ENCODE measurements at places on chromosomes 1 and 21. TPM values are rescaled to one million over a fixed set of nuclear protein-coding genes. Genes with fewer than 3 reads are reported as not detected.

FAM72B gene
- 9.6 TPM for total RNA-seq

TNNT2 gene
- total RNA-seq, result not detected

LRRIQ3 gene
- total RNA-seq, result 1.7 TPM

DNA sequence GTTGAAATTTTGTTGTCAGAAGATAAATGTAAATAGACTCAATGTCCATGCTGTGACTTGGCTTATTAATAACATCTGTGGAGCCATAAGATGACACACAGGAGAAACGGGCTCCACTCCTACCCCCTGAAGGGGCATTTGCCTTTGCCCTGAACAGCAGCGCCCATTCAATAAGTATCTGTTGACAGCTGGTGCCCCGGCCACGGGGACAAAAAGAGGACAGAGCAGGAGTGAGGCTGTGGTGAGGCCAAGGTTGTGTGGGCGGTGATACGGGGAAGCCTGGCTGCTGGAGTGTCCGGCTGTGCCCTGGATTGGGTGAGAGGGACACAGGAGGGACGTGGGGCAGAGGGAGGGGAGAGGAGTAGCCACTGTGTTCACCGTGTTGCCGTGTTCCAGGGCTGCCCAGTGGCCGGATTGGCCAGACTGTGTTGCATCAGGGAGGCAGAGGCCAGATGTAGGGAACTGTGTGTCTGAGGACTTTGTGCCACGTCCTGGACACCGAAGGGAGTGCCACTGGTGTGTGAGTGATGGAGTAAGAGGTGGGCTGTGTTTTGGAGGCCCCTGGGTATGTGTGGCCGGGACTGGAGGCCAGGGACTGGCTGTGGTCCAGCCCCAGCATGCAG lies 15.1 kb downstream of the PRMT2 start:
- no peak overlapping the region for H3K27ac ChIP-seq
- no peak overlapping the region for H3K4me3 ChIP-seq
- H3K36me3 ChIP-seq, result peaks cover 95% of the 10 kb centered on the region
- no peaks in the 10 kb centered on the region for H3K27me3 ChIP-seq
- DNase-seq, result no peak

DNA sequence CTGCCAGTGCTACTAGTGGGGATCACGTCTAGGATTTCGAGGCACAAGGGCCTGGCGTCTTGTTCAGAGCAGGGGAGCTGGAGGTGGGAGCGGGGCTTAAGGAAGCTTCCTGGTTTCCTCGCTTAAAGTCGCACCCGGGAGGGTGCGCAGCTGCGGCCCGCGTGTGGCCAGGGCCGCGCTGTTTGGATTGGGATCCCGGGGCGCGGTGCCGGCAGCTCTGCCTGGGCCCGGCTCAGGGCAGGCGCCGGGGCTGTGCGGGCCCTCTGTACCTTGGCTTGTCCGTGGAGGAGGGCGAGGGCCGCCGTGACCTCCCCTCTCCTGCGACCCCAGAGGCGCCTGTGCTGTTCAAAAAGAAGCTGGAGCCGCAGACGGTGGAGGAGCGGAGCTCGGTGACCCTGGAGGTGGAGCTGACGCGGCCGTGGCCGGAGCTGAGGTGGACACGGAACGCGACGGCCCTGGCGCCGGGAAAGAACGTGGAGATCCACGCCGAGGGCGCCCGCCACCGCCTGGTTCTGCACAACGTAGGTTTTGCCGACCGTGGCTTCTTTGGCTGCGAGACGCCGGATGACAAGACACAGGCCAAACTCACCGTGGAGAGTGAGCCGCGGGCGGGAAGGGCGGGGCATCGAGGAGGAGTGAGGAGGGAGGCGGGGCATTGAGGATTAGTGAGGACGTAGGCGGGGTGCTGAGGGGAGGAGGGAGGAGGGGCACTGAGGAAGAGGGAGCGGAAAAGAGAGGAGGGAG lies 67.8 kb downstream of the OBSCN start:
- H3K27me3 ChIP-seq, result peaks cover 7% of the 10 kb centered on the region
- H3K27ac ChIP-seq, result no peak overlapping the region
- no peaks in the 10 kb centered on the region for H3K36me3 ChIP-seq
- peaks cover 10% of the 10 kb centered on the region for H3K4me1 ChIP-seq

- no peak overlapping the region for H3K27ac ChIP-seq
- DNase-seq, result no peak
- no peaks in the 10 kb centered on the region for H3K27me3 ChIP-seq
- peaks cover 11% of the 10 kb centered on the region for H3K36me3 ChIP-seq
- H3K4me3 ChIP-seq, result no peak overlapping the region
These were observed 152.4 kb downstream of the GABPA start for GRCh38 chr21:25887166-25887565.

All from SJSA1 (cell line).